ENCODE measurements at places on chromosomes 11 and 22.
A peak's percentile ranks its signal among the peaks of the same experiment; 100 is the strongest.

- DNase-seq: no peak
Observed at GRCh38 chr22:30247561-30247960, 1.0 kb upstream of the LIF start.

DNA sequence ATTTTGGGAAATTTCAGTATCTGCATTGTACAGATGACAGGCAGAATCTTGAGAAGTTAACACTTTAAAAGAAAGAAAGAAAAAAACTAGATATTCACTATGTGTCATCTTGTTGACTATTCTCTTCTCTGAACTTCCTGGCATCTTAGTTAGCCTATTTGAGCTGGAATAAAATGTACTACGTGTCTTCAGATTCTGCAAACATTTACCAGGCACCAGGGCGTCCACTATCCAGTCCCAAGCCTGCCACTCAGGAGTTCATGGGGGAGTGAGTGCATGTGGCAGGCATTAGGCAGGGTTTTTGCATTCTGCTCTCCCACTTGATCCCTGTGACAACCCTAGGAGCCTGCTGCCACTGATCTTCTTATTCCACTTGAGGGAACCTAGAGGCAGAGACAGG is 25.0 kb downstream of the TIMP3 start:
- no peak for DNase-seq

- no peak for DNase-seq
Observed at GRCh38 chr11:75625021-75625420, 43.8 kb downstream of the MAP6 start.

- no peak for DNase-seq
Observed at GRCh38 chr11:62012832-62013461, 45.5 kb upstream of the FTH1 start.

DNA sequence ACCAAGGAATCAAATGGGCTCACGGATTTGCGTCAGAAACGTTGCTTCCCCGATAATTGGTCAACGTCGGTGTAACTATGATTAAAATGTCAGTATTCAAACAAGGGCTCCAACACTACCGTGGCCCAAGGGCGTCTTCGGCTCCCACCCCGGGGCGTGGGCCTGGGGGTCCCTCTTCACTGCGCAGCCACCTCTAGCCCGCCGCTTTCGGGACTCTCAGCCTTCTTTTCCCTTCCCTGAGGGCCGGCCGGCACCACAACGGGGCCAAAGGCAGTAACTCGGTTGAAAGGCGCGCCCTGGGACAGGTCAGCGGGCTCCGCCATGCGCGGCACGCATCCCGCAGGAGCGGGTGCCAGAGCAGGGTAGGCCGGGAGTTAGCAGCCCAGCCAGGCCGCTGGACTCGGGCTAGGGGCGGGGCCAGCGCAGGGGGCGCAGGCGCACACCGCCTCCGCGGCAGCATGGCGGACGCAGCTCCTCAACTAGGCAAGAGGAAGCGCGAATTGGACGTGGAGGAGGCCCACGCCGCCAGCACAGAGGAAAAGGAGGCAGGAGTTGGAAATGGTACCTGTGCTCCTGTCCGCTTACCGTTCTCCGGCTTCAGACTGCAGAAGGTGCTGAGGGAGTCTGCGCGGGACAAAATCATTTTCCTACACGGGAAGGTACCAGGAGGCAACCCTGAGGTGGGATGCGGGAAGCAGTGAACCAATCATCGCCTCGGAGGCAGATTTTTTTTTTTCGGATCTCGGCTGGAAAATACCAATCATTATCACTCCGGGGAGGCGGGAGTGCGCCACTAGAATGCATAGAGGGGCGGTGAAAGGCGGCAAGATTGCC is at the start of gene DCPS:
TSS of gene DCPS (plus strand) at position 438 of the 834 bp plus-strand sequence. CDS start at position 459, 21 bp downstream.
- peak; percentile 94 for DNase-seq

- no peak for DNase-seq
Observed at GRCh38 chr11:133041181-133041580, 491.1 kb downstream of the OPCML start.

DNA sequence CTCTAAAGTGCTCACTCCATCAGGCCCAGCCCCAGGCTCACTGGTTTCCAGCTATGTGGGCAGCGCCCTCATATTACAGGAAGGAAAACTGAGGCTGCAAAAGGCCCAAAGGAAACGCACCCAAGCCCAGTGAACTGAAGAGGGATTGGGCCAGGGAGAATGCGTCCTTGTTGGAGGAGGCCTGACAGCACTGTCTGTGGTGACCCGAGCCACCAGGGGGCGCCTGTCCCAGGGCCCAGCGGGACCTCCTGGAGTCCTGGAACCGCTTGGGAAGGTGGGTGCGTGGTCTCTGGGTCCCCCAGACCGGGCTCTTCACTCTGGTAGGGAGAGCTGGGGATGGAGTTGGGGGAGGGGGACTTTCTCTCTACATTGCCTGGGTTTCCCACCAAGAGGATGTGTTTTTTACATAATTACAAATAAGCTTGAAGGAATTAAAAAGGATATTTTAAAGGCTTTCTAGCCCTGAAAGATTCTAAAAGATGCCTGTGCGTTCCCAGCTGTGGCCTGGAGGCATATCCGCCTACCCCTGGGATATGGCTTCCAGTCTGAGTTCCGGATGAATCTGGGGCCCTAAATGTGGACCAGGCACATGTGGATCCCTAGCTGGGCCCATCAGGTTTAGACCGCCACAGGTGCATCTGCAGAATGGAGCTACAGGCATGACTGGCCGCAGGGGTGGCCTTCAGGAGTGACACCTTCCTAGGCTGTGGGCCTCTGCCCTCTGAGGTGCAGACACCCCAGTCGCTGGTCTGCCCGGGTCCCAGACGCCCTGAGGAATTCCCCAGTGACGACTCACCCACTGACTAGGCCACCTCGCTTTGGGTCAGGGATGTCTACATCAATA is 4.2 kb downstream of the SPI1 start:
- peak; percentile 77 for DNase-seq

- peak; percentile 51 for DNase-seq
Observed at GRCh38 chr11:110710628-110711381, 1.4 kb downstream of the ARHGAP20 start.

Measured in lung (tissue), 17 donors.